ENCODE measurements at places on chromosomes 16 and 17.
A peak's percentile ranks its signal among the peaks of the same experiment; 100 is the strongest.

GRCh38 chr17:14245629-14246028, 9.0 kb upstream of the CDRT15 start:
- no peak for DNase-seq

GRCh38 chr17:38872671-38873385, 3.0 kb downstream of the LASP1 start:
- DNase-seq = no peak

DNA sequence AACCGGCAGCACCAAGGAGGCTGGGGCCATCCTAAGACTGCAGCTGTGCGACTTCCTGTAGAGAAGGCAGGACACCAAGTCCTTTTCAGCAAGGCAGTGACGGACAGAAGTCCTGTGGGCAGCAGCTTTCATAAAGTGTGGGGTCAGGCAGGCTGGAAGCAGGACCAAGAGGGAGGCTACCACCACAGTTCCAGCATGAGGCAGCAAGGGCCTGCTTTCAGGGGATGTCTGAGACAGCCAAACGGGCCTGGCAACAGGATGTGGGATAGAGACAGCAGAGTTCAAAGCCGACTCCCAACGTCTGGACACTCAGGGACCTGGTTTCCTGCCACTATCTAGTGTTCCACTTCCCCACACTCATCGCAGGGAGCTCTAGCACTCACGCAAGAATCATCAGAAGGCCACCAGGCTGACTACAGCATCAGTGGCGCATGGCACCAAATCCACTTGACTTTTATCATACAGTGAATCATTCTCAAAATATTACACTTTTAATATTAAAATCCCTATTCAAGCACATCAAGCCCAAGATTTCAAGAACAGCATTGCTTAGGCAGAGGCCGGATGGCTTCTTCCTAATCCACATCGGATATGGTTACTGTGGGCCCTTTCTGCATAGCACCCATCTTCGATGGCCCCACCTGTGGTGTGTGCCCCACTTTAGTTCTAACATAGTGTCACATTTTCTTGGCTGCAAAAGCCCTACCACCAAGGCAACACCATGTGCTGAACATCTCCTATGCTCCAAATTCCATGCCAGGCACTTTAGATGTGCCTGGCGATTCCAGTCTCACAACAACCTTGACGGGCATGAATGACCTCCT, 5.2 kb downstream of the USP7 start:
- no peak for DNase-seq

DNA sequence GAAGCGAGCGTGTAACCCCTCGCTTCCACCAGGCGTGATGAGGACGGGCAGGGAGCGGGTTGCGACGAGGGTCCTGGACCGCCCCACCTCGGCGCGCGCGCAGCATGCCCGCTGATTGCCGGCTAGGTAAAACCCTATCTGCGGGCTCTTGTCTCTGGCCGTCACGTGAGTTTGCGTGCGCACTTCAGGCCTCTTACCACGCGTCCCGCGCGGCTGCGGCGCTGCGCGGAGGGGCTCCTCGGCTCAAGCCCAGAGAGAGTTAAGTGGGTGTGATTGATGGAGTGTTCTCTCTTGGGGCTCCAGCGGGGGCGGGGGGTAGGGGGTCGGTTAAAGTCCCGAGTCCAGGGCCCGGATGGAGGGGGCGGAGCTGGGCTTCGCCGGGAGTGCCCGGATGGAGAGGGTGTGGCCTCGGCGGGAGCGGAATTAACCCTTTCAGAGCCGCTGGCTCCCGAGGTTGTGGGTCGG, 7.9 kb downstream of the KDM6B start:
- DNase-seq = peak; percentile 89

DNA sequence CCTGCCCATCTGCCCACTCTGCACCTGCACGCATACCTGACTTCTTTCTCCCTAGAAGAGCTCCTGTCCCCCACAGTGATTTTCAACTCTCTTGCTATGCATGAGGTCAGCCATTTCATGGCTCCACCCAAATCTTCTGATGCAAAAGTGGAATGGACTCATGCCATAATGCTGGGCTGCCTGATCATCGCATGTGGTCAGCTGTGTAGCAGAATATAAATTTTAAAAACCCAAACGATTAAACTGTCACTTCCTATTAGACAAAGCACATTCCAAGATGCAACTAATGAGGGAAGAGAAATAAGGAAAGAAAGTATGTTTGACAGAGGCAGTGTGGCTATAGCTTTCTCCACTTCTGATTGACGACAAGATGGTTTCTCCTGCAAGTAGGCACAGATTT, 26.1 kb downstream of the GRIN2A start:
- no peak for DNase-seq

DNA sequence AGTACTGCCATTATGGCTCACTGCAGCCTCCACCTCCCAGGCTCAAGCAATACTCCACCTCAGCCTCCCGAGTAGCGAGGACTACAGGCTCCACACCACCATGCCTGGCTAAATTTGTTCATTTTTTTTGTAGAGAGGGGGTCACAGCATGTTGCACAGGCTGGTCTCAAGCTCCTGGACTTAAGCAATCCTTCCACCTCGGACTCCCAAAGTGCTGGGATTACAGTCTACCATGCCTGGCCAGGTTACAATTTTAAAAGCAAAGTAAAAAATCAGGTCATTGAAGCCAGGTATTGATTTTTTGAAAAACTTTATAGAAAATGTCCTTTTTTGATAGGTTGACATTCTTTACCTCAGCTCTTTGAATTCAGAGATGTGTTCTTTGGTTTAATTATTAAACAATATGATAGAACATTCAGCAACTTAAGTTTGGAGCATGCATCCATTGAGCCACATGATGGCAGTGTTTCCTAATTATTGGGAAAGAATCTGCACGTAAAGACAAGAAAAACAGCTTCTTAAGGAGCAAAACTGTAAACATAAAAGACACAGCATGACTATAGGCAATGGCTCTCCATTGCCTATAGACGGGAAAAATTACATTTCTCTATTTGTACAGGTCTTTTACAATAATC, 1.7 kb upstream of the SLC16A11 start:
- peak; percentile 67 for DNase-seq

Data from DMS79 (cell line).